CD4-positive, alpha-beta T cell (primary cell): ENCODE measurements at places on chromosomes 3 and 15.

DNA sequence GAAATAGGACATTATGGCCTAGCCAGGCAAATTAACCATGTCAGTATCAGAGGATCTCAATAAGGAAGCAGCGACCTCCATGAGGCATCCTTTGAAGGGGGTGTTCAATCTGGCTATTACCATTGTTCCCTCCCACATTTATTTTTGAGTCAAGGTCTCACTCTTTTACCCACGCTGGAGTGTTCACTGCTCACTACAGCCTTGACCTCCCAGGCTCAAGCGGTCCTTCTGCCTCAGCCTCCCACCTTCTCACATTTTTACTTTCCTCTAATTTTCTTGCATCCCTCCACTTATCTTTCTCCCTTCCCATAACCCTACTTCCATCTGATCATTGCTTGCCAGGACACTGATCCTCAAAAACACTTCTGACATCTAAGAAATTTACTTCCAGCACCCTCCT is 654.0 kb upstream of the NR2F2 start:
- no peak for DNase-seq

DNA sequence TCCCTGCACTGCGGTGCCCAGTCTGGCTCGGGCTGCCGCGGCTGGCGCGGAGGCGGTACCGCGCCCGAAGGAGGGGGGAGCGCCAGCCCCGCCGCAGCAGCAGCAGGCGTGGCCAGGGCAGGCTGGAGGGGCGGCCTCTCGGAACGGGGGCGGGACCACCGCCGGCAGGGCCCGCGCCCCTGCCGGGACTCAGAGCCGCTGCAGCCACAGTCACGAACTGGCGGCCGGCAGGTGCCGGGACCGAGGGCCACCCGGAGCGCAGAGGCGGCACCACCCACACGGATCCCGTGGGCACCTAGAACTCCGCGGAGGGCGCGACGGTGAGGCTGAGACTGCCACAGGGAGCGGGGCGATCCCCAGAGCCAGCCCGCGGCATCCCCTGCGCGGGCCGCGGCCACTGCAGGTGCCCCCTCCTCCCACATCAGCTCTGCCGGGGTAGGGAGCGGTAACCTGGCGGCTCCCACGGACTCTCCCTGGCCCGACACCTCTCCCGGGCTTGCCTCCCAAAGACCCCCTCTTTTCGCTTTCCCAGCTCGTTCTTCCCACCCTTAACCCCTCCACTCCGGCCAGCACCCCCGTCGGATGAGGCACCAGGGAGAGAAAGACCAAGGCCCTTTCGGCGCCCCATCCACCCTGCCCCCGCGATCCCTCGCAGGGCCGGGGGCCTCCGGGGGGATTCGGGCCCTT is at the start of gene VWA5B2:
Gene VWA5B2, plus strand, starts transcription at position 192 of the 687 bp plus-strand sequence. CDS start 944 bp downstream, outside the sequence.
- DNase-seq = peak; percentile 89

DNA sequence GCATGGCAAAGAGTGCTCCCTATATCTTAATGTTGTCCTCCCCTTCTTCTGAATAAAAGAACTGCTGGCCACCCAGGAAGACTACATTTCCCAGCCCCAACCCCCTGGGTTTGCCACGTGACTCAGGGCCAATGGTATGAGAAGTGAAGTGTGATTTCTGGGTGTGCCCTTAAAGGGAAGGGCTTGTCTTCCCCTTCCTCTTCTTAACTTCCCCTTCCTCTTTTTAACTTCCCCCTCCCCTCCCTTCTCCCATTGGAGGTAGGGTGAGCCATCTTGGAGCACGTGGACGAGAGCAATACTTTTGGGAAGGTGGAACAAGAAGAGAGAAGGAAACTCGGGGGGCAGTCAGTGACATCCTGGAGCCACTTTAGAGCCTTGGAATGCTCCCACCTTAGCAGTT is 6.8 kb upstream of the KBTBD12 start:
- no peak for DNase-seq

DNA sequence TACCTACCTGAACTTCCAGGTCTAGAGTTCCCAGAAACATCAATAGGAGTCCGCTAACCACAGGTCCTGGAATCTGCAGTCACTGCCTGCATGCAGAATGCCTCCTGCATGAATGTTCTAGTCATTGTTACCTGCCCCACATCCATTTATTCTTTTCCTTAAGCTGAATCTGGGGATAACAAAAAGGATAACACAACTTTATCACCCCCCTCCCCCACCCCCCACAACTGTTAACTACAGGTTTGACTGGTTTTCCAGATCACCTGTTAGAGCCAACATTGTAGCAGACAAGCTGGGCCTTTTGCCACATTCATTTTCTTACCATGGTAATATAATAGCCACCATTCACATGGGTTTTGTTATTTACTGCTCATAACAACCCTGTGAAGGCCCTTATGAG is 4.6 kb upstream of the CTSH start:
- DNase-seq = no peak

GRCh38 chr3:46576879-46577278 is 10.8 kb upstream of the LRRC2 start:
- DNase-seq = no peak

DNA sequence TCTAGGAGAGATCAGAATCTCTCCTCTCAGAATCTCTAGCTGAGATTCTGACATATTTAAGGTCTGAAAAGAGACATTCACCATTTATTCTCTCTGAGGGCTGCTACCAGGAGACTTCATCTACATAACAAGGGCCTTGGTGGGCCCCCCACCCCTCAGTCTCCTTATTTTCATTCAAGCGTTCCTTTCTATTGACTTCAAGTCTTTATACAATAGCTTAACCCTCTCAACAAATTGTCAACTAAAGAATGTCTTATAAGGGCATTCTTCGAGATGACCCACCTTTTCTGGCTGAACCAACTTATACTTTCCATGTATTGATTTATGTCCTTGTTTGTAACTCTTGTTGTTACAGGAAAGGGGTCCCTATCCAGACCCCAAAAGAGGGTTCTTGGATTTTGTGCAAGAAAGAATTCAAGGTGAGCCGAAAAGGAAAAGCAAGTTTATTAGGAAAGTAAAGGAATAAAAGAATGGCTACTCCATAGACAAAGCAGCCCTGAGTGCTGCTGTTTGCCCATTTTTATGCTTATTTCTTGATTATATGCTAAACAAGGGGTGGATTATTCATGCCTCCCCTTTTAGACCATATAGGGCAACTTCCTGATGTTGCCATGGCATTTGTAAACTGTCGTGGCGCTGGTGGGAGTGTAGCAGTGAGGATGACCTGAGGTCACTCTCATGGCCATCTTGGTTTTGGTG is 209.5 kb upstream of the ALCAM start:
- no peak for DNase-seq

DNA sequence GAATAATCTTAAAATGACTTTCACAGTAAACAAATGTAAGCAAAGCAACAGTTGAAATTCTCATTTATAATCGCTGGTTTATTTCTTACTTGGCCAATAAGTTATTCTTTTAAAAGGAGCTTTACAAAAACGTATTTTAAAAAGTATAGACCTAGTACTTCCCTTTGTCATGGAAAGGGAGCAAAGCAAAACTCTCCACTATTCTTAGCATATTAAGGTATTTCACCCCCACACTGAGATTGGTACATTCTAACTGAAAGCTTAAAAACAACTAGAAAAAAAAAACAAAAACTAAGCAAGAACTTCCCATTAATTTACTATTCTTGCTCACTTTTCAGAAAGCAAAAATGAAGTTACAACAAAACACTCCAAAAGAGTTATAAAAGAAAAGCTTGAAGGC is 1.5 kb downstream of the ATG3 start:
- no peak for DNase-seq

- no peak for DNase-seq
Observed at GRCh38 chr15:23514484-23514883, 51.0 kb upstream of the MKRN3 start.

GRCh38 chr15:81966631-81967030 is 79.2 kb downstream of the MEX3B start:
- DNase-seq = no peak

GRCh38 chr15:39344662-39345141 is 236.2 kb upstream of the THBS1 start:
- DNase-seq = no peak

GRCh38 chr15:70091726-70092463 is 5.8 kb downstream of the TLE3 start:
- no peak for DNase-seq

DNA sequence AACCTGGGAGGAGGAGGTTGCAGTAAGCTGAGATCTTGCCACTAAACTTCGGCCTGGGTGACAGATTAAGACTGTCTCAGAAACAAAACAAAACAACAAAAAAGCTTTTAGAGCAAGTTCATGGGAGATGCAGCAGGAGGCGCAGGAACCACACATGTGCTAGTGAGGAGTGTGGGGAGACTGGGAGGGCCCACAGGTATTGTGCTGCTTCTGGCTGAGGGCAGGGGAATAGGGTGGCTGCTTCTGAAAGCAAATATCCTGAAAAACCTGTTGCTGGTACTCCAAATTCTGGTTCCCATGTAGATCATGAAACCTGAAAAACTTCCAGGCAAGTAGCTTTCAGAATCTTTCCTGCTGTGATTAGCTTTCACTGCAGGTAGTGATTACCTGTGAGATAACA is 22.1 kb downstream of the TYRO3 start:
- no peak for DNase-seq

DNA sequence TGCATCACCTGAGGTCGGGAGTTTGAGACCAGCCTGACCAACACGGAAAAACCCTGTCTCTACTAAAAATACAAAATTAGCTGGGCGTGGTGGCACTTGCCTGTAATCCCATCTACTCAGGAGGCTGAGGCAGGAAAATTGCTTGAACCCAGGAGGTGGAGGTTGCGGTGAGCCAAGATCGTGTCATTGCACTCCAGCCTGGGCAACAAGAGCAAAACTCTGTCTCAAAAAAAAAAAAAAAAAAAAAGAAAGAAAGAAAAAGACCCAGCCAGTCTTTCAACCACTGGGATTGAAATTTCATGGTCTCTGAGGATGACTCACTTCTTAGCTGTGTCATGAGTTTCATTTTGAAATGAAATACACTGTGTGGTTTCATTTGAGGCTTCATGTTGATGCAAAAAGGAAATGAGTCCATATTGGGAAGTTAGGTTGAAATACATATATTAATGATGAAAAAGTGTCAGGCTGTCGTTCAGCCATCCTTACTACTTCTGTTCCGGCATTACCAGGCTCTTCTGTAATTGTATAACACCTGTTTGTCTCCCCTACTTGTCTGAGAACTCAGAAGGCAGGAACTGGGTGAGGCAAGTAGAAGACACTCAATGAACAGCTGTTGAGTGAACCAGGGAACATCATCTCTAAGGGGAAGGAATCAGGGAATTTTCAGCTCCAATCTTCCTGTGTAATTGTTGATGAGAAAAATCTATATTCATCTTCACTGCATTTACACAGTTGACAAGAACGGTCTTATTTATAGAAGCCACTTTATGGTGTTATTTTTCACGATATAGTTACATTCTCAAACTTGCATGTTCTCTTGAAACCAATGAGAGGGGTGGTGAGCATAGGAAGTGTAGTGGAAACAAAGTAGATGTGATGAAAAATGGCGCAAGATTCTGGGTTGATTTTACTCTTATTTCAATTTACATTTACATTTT is 87.4 kb downstream of the NFKBIZ start:
- DNase-seq = peak; percentile 26

GRCh38 chr3:195800240-195800639 is 11.5 kb downstream of the MUC4 start:
- no peak for DNase-seq
